ENCODE measurements at places on chromosomes 5 and 9. TPM values are rescaled to one million over a fixed set of nuclear protein-coding genes. Genes with fewer than 3 reads are reported as not detected.
A peak's percentile ranks its signal among the peaks of the same experiment; 100 is the strongest.

The C9orf153 gene
- polyA plus RNA-seq: 0.13 TPM

GRCh38 chr9:34505370-34506120 lies 17.2 kb downstream of the ENHO start:
- no peak for DNase-seq

The LRRC8A gene
- polyA plus RNA-seq: 10.3 TPM

The RNF180 gene
- 0.72 TPM for polyA plus RNA-seq

DNA sequence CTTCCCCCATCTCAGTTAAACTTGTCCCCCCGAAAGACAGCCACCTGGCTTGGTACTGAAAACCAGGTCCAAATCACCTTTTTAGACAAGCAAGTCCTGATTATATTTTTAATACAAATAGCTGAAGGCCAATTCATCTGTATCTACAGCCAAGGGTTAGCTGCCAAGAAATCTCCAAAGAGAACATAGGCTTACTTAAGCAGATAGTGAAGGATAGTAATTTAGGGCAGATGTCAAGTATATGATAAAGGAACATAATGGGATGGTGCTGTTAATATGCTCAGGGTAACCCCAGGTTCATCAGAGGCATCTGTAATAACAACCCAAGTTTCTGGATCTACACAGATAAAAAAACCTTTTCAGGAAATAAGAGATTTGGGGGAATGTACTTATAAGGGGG lies 133.0 kb downstream of the EBF1 start:
- DNase-seq: no peak

GRCh38 chr5:78429332-78429980 lies 69.0 kb downstream of the SCAMP1 start:
- DNase-seq: no peak

The PCDHB7 gene
- polyA plus RNA-seq: 0.08 TPM

DNA sequence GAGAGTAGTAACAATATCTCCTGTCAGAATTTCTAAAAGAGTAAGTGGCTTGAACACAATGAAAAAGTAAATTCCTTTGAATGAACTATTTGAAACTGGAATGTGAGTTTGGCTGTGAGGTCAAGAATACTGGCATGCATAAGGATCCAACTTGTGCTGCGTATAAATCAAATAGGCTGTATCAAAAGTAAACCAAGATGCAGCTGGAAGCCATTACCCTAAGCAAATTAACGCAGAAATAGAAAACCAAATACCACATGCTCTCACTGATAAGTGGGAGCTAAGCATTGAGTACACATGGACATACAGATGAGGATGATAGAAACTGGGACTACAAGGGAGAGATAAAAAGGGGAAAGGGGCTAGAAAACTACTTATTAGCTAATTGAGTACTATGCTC lies 24.0 kb upstream of the SRFBP1 start:
- DNase-seq: no peak

DNA sequence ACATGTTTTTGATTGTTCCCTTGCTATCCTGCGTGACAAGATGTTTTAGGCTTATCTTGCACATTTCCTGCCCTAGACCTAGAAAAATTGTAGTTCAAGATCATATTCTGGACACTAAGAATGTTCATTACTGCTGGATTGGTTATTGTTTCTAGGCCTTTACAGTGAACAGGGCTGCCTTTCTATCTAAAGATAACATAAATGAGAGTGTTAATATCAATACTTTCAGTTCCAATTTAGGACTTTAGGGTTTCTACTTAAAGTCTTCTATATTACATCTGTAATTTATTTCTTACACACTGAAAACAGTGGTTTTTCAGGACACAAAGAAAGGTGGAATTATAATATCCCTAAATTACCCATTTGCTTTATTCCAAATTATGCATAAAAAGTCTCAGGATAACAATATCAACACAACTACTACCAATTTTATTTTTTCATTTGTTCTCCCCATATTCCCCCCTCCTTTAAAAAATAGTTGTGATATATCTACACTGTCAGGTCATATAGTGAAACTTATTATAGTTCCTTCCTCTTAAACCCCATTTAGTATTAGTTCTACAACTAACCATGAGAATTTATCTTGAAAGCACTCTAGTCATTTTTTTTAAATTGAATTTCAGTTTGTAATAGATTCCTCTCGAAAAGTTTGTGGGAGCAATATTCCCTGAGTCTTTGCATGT lies 293.9 kb upstream of the RIOK2 start:
- DNase-seq: no peak

DNA sequence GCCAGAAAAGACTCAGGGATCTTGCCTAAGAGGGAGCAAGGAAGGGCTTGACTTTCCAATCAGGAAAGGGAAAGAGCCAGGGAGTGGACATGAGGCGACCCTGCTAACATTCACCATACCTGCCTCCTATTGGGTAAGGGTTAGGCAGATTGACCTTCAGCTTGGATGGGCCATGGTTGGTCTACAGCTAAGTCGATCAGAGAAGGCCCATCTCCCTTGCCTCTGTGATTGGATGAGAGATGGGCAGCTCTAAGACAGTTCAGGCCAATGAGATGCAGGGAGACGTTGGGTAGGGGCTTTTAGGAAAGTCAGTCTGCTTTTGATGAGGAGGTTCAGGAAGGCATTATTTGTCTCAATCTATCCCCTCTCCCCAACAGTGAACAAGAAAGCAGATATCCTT lies 135.0 kb upstream of the STC2 start:
- DNase-seq: no peak

The GNPDA1 gene
- polyA plus RNA-seq: 13.9 TPM

The PRR16 gene
- polyA plus RNA-seq: 1.7 TPM

DNA sequence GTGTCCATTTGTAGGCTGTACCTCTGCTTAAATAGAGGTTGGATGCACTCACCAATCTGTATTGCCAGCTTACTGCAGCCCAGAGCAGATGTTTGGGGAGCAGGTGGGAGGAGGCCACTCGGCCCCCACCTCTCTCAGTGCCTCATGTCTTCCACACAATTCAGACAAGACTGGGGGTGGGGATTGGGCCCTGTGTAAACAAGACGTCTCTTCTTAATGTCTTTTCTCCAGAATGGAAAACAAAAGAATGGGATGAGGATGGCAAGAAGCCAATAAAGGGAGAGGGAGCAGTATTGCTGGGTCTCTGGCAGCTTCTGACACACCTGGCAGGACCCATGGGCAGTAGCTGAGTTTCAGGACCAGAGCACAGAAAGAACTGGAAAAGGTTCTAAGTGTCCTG lies 64.9 kb downstream of the SIL1 start:
- DNase-seq: no peak

DNA sequence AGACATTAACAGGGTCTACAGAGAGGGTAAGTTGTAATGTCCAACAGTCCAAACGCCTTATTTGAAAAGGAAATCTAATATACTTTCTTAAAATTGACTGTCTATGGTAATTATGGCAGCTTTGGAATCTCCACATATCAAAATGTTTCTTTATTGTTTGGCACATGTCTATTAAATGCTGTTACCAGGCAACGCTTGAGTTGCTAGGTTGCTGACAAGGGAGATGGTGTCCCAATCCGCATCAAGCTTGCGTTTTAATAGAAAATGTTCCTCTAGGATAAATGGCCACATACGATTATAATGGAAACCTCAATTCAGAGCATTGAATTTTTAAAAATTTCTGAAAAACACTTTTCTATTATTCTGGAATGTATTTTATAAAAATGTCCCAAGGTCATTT lies 9.2 kb downstream of the ANXA1 start:
- no peak for DNase-seq

DNA sequence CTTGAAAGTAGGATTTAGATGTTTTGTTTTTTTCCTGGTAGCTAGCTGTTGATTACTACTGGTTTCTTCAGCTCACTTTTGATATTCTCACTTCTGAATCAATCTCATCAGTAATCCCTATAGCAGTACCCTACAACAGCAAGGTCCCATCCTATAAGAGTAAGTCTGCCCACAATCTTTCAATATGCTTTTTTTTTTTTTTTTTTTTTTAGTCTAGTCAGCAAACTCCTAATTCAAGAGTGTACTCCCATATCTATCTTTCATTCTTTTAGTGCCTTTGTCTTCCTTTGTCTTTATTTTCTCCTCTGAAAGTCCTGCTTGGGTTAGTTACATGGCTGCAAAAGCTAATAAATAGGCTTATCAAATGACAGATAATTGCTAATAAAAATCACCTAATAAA lies 362.4 kb upstream of the RIOK2 start:
- no peak for DNase-seq

DNA sequence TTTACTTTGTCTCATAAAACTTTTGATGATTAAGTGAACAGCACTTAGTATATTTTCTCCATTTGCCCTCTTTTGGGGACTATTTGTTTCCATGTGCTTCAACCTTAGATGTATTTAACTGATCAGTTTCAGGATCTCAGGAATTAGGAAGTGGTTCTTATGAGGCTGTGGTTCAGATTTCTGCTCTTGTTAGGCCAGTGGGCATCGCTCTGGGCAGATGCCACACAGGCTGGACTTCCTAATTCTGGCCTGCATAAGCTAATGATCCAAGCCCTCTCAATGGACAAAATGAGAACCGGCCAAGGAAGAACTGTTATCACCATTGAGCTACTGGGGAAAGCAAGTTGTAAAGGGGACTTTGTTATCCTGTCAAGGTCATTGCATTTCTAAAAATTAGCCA lies 6.9 kb downstream of the ARHGAP26 start:
- DNase-seq: no peak

DNA sequence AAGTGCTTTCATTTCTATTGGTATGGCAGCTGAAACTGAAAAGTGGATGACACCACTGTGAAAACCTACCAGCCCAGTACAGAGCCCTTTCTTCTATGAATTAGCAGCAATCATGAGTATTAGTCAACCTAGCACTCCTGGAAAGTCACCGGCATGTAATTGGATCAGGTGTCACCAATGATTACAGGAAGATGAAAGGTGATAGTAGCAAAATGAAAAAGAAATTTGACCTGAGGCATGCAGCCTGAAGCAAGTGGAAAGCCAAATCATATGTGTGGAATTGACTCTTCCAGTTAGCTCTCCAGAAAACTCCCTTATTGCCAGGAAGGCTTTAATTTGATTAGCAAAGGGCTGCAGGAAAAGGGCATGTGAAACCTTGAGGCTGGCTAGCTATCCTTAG lies 81.2 kb upstream of the NAA35 start:
- DNase-seq: no peak

- no peak for DNase-seq
These were observed 254.8 kb downstream of the SGCD start for GRCh38 chr5:156581725-156582124.

The MYOT gene
- 0.90 TPM for polyA plus RNA-seq

GRCh38 chr5:4480528-4481349 lies 659.4 kb upstream of the ADAMTS16 start:
- no peak for DNase-seq

The OR1L4 gene
- polyA plus RNA-seq: not detected

DNA sequence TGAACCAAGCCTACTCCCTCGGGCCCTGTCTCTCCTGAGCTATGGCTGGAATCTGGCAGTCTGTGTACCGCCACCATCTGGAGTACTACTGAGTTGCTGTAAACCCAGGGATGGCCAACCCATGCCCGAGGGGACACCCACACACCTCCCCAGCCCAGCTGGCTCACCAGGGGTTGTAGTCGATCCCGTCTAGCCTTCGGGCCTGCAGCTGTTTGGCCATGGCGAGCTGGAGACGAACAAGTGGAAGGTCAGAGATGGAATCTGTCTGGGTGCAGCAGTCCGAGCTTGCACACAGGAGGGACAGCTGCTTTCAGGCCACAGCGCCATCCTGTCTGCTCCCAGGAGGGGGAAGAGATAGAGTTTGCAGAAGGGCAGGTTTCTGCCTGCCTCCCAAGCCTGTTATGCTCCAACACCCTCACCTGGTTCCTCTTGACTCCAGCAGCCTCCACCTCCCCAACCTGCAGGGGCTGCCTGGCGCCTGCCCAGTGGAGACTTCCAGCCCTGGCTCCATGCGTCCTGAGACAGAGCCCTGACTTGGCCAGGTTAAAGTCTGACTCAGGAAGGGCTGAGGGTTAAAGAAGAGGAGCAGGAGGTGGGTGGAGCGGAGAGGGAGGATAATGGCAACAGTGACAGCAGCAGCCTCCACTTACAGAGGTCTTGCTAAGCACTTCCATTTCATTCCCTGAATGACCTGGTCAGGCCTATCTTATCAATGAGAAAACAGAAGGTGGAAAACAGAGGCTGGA lies 15.8 kb upstream of the SPOUT1 start:
- DNase-seq: peak; percentile 41
